ENCODE measurements at places on chromosomes 5 and 9. TPM values are rescaled to one million over a fixed set of nuclear protein-coding genes. Genes with fewer than 3 reads are reported as not detected.

- no peak for DNase-seq
Observed at GRCh38 chr5:62720031-62720441, 141.4 kb downstream of the LRRC70 start.

DNA sequence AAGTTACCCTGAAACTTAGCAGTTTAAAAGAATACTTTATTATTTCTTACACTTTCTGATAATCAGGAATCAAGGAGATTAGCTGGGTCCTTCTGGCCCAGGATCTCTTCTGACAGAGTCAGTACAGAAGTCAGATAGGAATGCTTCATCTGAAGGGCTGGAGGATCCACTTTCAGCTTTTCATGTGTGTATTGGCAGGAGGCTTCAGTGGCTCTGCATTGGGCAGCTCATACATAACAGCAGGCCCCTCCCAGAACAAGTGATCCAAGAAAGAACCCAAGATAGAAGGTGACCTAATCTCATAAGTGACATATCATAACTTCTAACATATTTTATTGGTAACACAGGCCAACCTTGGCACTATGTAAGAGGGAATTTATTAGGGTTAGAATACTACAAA lies 258.4 kb downstream of the HCN1 start:
- no peak for DNase-seq

Gene FYB1
- 0.09 TPM for polyA plus RNA-seq

Gene SFXN1
- 89.9 TPM for polyA plus RNA-seq

Gene SPOUT1
- polyA plus RNA-seq = 45.8 TPM

- DNase-seq = no peak
Observed at GRCh38 chr9:133610845-133611244, 1.7 kb upstream of the FAM163B start.

Gene PCDHGA2
- 6.8 TPM for polyA plus RNA-seq

Gene ZCCHC10
- 21.1 TPM for polyA plus RNA-seq

- no peak for DNase-seq
Observed at GRCh38 chr9:92725766-92726165, 38.9 kb downstream of the BICD2 start.

- no peak for DNase-seq
Observed at GRCh38 chr5:10251405-10251804, 1.3 kb downstream of the CCT5 start.

GRCh38 chr5:17355586-17356346 lies 138.3 kb downstream of the BASP1 start:
- peak; percentile 37 for DNase-seq

Gene ACSL6
- polyA plus RNA-seq = not detected

Gene RMI1
- polyA plus RNA-seq = 0.76 TPM

Gene GAS1
- polyA plus RNA-seq = 30.9 TPM

GRCh38 chr9:4904322-4905134 lies 80.5 kb upstream of the JAK2 start:
- peak; percentile 35 for DNase-seq

- DNase-seq = no peak
Observed at GRCh38 chr5:38645508-38645907, 89.1 kb upstream of the LIFR start.

DNA sequence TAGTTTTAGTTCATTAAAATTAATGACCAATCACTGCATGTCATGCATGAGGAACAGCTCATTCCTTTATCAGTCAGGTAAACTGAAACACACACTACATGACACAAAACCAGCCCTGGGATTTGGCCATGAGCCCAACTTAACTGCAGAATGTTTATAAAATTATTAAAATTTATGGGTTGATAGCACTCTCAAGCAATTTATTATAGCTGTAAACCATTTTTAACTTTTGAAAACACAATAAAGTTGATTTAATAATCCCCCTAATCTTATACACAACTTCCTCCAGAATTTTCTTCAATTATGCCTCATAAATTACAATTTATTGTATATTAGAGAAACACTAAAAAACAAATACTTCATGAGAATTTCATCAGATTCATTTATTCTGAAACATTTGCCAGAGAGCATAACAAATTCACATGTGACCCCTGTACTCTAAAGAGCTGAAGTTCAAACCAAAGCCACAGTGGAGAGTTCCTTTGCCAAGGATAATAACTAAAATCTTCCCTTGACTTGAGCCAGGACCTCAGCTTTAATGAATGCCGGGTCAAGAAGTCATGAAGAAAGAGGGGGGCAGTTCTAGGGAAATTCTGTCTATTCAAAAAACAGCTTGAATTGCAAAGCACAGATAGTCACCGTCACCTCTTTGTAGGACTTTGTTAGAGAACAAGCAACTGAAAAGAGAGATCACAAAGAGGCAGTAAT lies 763.7 kb upstream of the GRAMD2B start:
- DNase-seq = peak; percentile 28

Gene ELOVL7
- 0.05 TPM for polyA plus RNA-seq

DNA sequence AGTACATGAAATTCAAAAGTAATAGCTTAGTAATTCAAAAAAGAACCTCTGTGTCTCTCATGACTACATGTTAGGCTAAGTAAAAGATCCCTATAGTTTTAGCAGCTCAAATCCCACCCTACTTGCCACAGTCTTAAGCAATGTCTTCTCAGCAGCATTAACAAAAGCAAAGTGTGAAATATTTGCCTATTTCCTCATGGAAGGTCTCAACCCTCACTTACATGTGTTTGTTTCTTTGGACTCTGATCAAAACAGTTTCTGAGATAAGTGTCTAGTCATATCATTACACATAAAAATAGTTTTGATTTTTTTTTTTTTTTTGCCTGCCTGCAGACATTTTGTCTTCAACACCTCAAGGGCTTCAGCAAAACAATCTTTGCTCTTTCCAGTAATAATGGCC lies 310.5 kb downstream of the CETN3 start:
- no peak for DNase-seq

Gene ENTPD8
- polyA plus RNA-seq = not detected

GRCh38 chr5:155040984-155041653 lies 27.6 kb downstream of the KIF4B start:
- DNase-seq = no peak

Gene FAXDC2
- polyA plus RNA-seq = 13.6 TPM

Gene SMIM33
- not detected for polyA plus RNA-seq

DNA sequence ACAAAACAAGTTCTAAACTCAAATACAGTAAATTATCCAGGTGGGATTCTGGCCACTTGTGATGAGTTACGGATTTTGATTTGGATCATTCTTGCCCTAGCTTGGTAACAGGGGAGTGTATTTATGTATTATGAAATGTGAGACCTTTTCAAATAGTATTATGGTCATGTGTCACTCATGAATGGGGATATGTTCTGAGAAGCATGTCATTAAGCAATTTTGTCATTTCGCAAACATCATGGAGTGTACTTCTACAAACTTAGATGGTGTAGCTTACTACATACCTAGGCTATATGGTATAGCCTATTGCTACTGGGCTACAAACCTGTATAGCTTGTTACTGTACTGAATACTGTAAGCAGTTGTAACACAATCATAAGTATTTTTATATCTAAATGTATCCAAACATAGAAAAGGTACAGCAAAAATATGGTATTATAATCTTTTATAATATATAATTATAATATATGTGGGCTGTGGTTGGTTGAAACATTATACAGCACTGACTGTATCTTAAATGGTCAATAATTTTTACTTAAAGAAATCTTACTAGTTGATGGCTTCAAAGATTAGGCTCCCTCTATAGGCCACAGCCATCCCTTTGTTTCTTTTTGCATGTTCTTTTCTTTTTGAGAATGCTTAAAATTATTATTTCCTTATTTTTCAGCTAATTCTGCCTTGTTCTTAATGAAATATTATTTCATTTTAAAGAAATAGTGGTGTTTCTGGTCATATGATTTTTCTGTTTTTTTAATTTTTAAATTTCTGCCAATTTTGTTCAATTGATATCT lies 128.4 kb downstream of the MAST4 start:
- no peak for DNase-seq

DNA sequence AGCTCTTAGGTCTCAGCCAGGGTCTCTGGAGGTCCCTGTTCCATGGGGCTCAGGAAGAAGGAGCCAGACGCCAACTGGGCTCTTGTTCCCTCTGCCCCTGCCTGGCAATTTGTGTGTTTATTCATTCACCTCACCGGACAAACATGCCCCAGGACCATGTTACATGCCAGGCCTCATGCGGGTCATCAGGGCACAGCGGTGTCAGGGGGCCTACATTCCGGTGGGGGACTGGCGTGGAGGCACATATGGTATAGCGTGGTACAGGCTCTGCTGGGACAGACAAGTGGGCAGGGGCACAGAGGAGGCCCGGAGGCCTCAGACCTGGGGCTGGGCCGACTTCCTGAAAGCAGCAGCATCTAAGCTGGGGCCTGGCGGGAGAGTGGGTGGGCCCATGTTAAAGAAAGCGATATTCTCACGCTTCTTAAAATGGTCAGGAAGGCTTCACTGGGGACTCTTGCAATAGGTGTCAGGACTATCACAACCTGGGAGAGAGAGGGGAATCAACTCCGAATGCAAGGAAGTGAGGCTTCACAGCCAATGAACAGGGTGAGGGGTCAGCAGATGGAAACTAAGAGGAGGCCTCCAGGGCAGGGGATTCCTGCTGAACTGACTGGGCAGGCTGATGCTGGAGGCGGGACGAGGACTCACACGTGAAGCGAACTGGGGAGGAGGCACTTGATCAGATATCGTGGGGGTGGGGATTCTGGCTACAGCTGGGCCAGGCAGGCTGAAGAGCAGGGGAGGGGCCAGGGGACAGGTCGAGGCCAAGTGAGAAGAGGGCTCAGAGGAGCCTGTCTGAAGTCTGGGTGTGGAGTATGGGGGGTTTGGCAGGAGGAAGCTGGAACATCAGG lies 41.9 kb downstream of the NCS1 start:
- no peak for DNase-seq

Gene PCDHB8
- polyA plus RNA-seq = 0.17 TPM

DNA sequence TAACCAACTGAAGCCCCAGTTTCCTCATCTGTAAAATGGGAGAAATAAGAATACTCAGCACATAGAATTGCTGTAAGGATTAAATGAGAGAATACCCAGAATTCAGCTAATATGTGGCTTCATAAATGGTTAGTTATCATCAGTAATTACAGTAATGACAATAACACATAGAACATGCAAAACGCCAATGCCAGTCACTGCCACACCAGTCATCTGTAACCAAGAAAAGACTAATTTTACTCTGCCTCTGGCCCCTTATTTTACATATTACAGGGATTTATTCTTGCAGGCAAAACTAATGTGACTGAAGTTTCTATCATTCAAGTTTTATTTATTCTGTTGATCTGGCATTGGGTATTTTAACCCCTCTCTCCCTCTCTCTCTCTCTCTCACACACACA lies 46.5 kb downstream of the EBF1 start:
- no peak for DNase-seq

- no peak for DNase-seq
Observed at GRCh38 chr9:126435626-126436025, 109.0 kb downstream of the MVB12B start.

DNA sequence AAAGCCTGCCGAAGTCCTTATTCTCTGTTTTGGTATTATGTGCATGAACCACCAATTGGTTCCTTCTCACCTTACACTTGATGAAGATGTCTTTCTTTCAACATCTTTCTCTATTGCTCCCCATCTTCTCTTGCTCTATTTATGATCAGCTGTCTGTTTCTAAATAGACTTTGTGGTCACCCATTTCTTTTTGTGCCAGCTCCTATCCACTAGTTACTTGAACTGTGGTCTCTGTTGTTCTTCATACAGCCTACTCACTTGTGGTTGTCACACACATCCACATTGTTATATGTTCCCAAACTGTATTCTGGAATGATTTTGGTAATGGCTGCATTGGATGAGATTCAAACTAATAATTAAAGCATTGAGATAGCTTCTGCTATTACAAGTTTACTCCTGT lies 11.4 kb downstream of the VCAN start:
- no peak for DNase-seq

- no peak for DNase-seq
Observed at GRCh38 chr9:3662671-3663070, 136.9 kb upstream of the RFX3 start.

Gene IL5
- not detected for polyA plus RNA-seq

DNA sequence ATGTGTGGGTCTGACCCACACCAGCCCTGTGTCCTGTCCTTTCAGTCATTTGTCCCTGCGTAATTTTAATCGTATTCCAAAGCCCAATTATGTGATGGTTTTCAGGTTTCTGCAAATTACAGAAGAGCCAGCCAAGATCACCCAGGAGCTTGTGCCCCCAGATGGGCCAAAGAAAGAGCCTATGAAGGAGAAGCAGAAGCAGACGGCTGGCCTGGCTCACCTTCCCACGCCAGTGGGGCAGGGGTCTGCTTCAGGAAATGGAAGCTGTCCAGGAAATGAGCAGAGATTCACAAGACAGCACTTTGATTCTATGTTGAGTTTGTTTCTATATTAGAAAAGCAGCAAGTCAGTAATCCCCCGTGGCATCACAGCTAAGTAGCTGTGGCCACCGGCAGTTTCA lies 11.7 kb downstream of the S1PR3 start:
- DNase-seq = no peak

DNA sequence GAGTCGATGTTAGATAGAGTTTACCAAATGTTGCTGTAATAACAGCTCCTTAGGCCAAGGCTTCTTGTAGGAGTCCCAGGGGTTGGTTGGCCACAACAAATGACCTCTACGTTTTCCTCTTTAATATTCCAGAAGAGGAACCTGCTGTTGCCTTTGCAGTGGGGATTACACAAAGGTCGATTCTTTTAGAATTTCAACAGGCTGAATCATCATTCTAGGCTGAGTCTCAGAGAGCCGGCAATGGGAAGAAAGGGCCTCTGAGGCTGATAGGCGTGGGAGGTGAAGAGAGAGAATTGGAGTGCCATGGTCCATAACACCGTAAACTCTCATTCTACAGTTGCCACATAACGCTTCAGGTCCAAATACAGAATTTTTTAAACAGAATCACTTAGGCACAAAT lies 405.9 kb upstream of the DAP start:
- DNase-seq = no peak

GRCh38 chr5:74421377-74421776 lies 219.2 kb downstream of the ENC1 start:
- DNase-seq = no peak

GRCh38 chr9:111298111-111298510 lies 31.9 kb downstream of the OR2K2 start:
- no peak for DNase-seq
